ENCODE measurements at places on chromosomes 12 and 14.
A peak's percentile ranks its signal among the peaks of the same experiment; 100 is the strongest.

DNA sequence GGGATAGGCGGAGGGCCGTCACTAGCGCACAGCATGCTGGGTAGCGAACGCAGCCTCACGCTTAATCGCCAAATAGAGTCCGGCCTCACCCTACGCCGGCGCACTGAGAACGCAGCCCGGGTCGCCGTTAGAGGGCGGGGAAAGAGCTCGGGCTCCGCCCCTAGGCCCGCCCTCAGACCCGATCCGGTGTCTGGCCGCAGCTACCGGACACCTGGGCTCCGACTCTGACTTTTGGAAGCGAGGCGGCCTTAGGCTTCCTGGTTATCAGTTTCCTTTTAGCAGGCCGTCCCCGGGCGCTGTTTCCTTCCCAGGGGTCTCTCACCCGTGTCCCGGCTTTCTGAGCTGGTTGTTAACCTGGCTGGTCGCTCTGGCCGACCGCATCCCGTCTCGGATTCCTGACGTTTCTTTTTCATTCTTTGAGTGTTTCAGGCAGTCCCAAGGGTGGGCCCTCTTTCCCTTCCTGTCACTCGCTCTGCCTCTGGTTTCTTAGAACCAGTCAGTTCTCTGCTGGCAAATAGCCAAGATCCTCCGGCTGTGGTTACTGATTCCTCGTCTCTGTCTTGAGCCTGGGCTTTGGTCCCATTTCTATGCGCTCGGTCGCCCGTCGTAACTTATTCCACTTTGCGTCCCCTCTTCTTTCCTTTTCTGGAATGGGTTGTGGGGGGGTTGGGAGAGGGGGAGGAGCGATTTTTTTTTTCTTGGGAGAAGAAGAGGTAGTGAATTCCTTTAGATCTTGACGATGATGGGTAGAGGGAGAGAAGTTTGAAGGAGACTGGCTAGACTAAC, 464 bp upstream of the STRN3 start:
- peak; percentile 97 for DNase-seq

DNA sequence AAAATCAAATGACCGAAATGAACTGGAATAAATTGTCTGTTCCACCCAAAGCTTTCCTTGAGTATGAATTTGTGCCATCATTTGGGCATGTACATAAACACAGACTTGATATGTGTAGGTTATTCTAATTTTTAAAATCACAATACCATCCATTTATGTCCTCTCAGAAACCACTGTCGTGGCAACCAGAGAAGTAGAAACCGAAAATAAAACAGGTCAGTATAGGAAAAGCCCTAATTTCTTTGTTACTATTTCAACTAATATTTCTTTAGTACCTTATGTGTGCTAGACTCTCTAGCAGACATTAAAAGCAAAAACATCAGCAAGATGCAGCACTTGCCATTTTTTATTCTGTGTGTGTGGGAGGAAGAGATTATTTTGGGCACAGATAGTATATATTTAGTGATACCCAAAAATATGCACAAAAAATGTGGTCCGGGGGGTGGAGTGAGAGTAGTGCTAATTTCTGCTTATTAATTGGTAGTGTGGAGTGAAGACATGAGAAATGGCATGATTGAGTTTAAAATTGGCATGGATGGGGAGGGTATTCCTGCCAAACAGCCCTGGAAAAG, 130.8 kb upstream of the CNTN1 start:
- DNase-seq, result no peak

- DNase-seq, result no peak
Observed at GRCh38 chr14:68932686-68933085, 46.4 kb downstream of the ACTN1 start.

DNA sequence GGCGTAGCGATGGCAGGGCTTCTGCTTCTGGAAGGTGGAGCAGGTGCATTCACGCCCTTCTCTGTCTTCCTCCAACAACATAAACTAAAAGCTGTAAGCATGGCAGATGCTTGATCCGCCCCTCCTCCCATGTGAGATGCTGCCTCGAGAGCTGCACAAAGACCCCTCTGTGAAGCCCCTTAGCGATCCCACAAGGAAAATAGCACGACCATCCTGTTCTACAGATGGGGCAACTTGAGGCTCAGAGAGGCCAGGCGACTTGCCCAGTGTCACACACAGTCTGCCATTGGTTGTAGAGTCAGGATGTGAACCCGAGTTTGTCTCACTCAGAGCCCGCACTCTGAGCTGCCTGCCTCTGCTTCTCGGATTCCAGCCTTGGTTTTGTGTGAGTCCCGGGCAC, 144.4 kb downstream of the SCARB1 start:
- DNase-seq, result no peak

DNA sequence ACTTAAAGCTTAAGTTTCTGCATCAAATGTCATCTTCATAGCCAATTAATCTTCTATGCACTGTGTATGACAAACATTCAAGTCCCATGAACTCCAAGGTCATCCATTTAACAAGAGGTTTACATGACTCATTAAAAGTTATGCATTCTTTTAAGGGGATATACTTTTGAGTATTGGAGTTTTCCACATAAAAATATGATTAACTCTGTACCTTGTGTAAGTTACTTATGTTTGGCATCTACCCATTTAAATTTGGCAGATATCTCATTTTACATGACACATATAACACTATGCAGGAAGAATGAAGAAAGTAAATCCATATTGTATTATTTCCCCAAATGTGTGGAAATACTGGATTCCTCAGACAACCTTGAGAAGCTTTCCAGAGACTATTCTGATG, 240.2 kb downstream of the PAX9 start:
- peak; percentile 5 for DNase-seq

DNA sequence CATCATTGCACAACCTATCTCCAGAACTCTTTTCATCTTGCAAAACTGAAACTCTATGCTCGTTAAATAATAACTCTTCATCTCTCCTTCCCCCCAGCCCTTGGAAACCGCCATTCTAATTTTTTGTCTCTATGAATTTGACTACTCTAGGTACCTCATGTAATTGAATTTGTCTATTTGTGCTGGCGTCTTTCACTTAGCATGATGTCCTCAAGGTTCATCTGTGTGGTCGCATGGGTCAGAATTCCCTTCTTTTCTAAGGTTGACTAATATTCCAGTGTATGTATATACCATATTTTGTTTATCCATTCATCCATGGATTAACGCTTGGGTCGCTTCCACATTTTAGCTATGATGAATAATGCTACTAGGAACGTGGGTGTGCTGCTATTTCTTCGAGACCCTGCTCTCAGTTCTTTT, 80.1 kb downstream of the PLXNC1 start:
- DNase-seq, result no peak

GRCh38 chr12:21925296-21925913, 15.8 kb downstream of the ABCC9 start:
- no peak for DNase-seq

DNA sequence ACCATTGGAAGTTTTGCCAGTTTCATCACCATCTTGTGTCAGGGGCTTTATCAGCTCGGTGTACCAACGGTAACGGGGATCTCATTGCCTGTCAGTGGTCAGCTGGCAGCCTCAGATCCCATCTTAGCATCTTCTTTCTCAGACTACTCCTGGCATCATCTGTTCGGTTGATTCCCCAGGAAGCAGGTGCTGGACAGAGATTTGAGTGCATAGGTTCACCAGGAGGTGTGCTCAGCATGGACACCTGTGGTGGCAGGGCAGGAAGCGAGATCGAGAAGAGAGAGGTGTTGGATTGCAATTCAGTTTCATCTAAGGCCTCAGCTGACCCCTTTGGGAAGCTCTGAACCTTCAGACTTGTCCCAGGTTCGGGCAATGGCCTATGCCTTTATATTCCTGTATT, 76.0 kb downstream of the C12orf75 start:
- DNase-seq, result no peak

- DNase-seq, result no peak
Observed at GRCh38 chr14:63273129-63273528, 45.6 kb downstream of the GPHB5 start.

DNA sequence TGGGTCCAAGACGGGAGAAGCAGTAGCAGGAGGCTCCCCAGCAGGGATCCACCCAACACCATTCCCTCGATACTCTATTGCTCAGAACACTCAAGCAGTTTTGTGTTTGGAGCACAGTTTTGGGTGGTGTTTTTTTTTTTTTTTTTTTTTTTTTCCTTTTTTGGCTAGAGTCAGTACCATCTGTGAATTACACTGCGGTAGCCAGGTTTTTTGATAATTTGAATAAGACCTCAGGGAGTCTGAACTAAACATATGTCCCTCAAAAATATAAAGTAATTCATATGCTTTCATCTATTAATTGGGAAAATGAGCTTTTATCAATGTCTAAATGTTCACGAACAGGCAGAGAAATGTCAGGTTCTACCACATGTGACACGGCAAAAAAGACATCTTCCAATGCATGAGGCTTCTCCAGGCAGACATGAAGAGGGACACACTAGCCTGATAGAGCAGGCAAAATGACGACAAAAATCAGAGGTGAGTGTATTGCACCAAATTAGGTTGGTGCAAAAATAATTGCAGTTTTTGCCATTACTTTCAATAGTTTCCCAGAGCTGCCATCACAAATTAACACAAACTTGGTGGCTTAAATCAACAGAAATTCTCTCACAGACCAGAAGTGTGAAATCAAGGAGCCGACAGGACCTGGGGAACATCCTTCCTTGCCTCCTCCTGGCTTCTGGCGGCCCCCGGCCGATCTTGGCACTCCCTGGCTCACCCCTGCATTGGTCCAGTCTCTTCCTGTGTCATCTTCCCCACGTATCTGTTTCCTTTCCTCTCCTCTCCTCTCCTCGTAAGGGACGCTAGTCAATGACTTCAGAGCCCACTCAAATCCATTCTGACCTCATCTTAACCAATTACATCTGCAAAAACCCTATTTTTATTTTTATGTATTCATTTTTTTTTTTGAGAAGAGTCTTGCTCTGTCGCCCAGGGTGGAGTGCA, 33.9 kb downstream of the FOXN3 start:
- DNase-seq, result no peak

DNA sequence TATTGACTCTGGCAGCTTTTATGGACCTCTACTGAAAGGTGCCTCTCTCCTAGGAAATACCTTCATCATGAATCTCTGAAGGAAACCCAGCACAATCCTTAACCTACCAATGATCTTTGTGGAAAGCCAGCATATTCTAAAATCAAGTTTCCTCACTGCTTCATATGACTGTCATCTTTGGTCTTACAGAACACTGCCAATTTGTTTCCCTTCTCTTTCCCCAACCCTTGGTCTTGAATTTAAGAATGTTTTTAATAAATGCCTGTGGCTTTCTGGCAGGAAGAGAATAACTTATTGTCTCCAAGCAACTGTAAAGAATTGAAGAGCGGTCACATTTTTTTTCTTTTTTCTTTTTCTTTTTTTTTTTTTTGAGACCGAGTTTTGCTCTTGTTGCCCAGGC, 427.6 kb downstream of the IPO8 start:
- DNase-seq, result no peak

GRCh38 chr12:110436231-110436630, 13.9 kb downstream of the ARPC3 start:
- peak; percentile 55 for DNase-seq

GRCh38 chr14:90373887-90374286, 22.9 kb upstream of the CALM1 start:
- no peak for DNase-seq

GRCh38 chr12:5525783-5526367, 94.0 kb downstream of the NTF3 start:
- DNase-seq, result no peak

GRCh38 chr14:68690089-68690958, 102.5 kb downstream of the ZFP36L1 start:
- no peak for DNase-seq

DNA sequence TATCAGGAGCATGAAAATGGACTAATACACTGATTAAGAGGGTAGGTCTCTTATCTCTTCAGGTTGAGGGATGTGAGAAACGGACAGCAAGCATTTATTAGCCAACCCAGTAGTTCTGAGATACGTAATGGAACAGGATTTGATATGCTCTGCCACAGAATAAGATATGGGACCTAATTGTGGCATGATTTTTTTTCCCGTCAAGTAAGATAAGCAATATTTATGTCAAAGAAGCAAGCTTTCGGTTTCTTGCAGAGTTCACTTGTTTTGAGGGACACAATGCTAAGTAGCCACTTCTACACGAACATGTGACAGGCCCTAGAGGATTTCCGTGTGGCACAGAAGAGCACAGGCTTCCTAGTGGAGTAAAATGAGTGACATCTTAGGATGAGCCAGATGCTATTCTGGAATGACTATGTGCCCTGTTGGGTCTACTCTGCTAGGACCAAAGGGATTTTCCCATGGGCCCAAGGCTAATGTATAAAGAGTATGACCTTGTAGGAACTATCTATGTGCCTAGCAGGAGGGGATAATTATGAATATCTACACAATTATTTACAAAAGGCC, 57.9 kb downstream of the SLC38A1 start:
- no peak for DNase-seq

DNA sequence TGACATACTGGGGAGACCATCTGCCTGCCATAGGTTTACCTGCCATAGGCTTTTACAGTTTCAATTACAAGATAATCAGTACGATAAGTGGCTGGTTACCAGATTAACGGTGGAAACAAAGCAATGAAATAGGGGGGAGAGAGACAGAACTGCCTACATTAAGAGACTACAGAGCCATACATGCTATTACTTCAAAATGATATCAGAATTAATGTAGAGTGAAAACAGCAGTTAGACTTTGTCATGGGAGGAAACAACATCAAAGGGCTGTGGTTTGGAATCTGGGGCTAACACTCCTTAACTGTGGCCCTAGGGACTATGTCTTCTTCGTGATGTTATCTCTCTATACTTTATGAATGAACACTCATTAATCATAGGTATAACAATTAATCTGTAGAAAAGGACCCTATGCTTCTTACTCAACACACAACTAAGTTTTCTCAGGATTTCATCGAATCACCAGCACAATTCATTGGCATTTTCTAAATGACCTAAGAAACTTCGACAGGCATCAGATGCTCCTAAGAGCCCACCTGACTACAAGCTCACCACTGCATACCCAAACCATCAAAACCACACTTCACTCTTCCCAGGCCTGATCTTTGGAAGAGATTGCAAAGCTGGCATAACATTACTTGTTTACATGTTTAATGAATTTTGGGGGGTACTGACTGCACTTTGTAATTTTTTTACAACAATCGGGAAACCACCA, 475.6 kb upstream of the SOX5 start:
- DNase-seq, result no peak

- peak; percentile 6 for DNase-seq
Observed at GRCh38 chr14:87331991-87332390, 661.0 kb downstream of the GALC start.

DNA sequence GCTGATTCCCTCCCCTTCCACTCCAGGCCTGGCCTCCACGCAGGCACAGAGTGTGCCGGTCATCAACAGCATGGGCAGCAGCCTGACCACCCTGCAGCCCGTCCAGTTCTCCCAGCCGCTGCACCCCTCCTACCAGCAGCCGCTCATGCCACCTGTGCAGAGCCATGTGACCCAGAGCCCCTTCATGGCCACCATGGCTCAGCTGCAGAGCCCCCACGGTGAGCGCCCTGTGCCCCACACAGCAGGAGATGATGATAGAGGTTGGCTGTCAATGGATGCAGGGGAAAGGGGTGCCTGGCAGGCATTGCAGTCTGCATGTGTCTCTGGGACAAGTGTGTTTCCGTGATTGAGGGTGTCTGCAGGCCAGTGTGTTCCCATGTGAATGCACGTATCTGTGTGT, 18.8 kb downstream of the C12orf43 start:
- DNase-seq, result no peak

All from foreskin fibroblast (primary cell).